Activated CD4-positive, alpha-beta memory T cell treated with anti-CD3 and anti-CD28 coated beads for 36 hours (primary cell): ENCODE measurements at places on chromosomes 7 and 10. TPM values are rescaled to one million over a fixed set of nuclear protein-coding genes. Genes with fewer than 3 reads are reported as not detected.

GRCh38 chr10:34555653-34556052 is 259.4 kb downstream of the PARD3 start:
- no peak overlapping the region for H3K4me3 ChIP-seq
- peaks cover 5% of the 10 kb centered on the region for H3K27me3 ChIP-seq
- H3K4me1 ChIP-seq, result no peaks in the 10 kb centered on the region
- no peaks in the 10 kb centered on the region for H3K36me3 ChIP-seq

- peaks cover 17% of the 10 kb centered on the region for H3K4me1 ChIP-seq
- DNase-seq, result no peak
- no peak overlapping the region for H3K27ac ChIP-seq
- no peaks in the 10 kb centered on the region for H3K36me3 ChIP-seq
- H3K27me3 ChIP-seq, result peaks cover 2% of the 10 kb centered on the region
Observed at GRCh38 chr7:151940048-151940811, 16.0 kb upstream of the GALNTL5 start.

DNA sequence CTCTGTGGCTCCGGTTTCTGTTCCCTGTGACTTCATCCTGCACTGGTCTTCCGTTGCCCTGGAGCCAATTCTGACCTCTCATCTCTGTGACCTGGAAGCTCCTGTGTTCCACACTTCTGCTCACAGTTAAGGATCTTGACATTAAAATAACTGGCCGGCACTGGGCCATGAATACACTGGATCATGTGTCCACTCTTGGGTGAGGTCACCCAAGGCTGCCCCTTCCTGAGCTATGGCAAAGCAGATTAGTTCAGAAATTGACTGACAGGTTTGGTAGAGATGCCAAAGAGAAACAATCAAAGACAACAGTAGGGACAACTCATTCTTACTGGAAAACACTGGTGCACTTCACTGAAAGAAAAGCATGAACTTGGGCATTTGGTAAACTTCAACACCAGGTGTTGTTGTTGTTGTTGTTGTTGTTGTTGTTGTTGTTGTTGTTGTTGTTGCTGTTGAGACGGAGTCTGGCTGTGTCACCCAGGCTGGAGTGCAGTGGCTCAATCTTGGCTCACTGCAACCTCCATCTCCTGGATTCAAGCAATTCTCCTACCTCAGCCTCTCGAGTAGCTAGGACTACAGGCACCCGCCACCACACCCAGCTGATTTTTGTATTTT is 36.7 kb upstream of the GRID1 start:
- no peaks in the 10 kb centered on the region for H3K27me3 ChIP-seq
- no peaks in the 10 kb centered on the region for H3K36me3 ChIP-seq
- H3K4me1 ChIP-seq, result peaks cover 10% of the 10 kb centered on the region
- no peak overlapping the region for H3K27ac ChIP-seq
- DNase-seq, result no peak

DNA sequence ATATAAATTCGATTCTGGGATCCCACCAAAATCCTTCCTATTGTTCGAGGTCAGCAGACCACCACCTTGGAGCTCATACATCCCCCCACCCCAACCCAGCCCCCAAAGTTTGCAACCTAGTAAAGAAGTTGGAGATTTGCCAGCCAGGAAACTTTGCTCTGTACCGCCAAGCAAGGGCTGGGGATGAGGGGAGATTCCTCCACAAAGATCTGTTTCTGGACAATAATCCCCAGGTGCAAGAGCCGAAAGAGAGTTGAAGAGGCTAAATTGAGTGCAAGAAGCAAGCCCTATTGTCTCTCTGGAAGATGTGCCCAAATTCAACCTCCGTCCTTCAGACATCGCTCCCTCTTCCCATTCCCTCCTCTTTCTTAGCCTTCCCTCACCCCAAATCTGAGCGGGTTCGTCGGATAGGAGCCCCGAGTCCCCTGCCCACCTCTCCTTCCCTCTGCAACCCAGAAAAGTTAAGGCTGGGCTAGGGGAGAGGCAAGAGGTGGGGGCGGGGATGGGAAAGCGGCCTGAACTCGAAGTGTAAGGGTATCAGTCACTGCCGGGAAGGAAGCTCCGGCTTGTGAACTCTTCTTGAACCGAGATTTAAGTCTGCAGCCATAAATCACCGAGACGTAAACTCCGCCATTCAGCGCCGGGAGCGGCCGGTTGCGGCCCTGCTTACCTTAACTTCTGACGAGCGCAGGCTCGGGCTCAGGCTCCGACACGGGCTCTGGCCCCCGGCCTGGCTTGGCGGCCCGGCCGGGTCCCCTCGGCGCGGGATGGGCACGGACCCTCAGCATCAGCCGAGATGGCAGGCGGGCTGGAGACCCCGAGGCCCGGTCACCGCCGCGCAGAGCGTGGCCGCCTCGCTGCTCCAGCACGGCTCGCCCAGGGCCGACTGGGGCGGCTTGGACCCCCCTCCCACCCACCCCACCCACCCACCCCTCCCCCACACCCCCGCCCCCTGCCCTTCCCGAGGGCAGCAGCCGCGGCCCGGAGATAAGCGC is 10.8 kb upstream of the HOXA2 start:
- no peak overlapping the region for H3K27ac ChIP-seq
- H3K4me1 ChIP-seq, result no peaks in the 10 kb centered on the region
- no peak for DNase-seq
- no peaks in the 10 kb centered on the region for H3K36me3 ChIP-seq
- H3K4me3 ChIP-seq, result no peak overlapping the region

GRCh38 chr7:18508443-18509427 is 13.2 kb downstream of the HDAC9 start:
- H3K4me3 ChIP-seq, result no peak overlapping the region
- no peak overlapping the region for H3K27ac ChIP-seq
- no peaks in the 10 kb centered on the region for H3K27me3 ChIP-seq

The OR2A5 gene
- total RNA-seq, result not detected

The AMPH gene
- total RNA-seq, result not detected
